Osteocyte (in vitro differentiated cells): ENCODE measurements at places on chromosomes 5 and 9.

DNA sequence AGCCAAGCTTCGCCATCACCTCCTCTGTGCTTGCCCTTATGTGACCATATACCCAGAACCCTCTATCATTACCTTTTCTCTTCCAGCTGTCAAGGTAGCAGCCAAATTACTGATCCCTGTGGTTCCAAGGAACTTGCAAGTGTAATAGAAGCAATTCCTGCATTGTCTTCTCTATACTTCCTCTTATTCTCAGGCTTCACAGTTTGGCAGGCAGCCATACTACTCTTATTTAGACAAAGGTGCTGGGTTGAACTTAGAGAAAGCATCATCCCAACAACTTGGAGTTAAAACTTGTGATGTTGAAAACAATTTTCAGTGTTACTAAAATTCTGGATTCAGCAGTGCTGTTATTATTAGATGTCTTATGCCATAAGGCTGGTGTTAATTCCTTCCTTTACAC is 93.2 kb downstream of the NLN start:
- DNase-seq = no peak

- no peak for DNase-seq
Measured at GRCh38 chr5:24539613-24540012, 105.2 kb downstream of the CDH10 start.

- no peak for DNase-seq
Measured at GRCh38 chr5:97098922-97099321, 43.5 kb downstream of the LIX1 start.

DNA sequence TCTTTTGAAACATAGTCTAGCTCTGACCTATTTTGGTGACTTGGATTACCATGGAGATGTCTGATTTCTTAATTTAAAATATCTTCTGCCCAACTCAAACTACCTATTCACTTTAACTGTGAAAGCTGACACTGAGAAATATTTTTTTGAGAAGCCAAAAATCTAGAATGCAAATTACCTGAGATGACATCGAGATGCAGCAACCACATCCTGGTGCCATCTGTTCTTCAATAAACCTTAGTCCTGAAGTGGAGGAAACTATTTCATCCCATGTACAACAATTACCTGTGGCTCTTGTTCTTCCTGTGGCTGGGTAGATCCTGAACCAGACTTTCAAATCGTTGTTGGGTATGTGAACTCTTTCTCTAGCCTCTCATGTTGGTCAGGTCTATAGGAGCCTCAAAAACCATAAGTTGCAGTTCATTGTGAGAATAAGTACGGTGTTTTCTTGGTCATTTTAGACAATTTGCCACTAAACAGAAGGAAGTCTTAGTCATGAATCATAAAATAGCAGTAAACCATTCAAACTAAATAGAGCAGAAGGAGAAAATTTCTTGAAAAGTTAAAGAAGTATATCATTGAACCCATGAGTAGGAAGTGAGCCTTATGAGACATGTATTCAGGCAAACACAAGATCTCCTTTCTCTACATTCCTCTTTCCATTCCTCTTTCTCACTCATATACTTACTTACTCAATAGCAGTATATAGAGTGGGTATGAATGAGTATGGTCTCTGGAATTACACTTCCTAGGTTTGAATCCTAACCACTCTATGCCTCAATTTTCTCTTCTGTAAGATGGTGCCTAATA is 176.0 kb downstream of the HMHB1 start:
- no peak for DNase-seq

- DNase-seq = no peak
Measured at GRCh38 chr9:37104183-37104889, 16.0 kb upstream of the ZCCHC7 start.

DNA sequence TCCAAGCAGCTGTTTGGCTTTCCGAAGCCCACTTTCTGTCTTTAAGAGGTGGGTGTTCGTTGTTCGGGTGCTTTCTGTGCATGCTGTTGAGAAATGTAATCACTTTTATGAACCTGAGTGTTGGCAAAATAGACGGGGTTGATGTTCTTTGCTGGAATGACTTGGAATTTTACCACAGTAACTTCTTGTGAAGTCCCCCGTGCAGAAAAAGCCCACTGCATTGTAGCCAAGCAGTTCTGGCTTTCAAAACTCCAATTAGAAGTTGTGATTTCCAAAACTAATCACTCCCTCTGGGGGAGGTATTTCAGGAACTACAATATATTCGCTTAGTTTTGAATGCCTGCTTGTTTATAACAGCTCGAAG is 111.1 kb downstream of the PAM start:
- DNase-seq = no peak

- no peak for DNase-seq
Measured at GRCh38 chr5:96004087-96004486, 42.4 kb upstream of the ELL2 start.

DNA sequence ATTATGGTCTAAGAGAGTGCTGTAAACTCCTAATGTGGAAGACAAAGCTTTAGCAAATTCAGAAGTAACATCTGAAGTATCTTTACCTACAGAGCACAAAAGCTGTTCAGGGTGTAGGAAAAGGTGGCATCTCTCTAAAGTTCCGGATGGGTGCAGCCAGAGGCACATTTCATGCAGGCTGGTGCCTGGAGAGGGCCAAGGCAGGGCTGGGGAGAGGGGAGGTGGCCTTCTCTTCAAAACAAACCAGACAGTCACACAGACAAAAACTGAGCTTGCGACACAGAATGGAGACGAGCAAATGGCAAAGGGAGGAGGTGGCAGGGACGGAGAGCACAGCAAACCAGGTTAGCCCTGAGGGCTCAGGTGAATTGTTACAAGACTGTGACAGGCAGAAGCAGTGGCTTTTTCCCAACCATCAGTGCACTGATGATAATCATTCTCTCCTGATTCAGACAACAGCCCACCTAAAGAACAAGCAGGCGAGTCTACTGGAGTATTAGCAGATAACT is 121.5 kb upstream of the PCA3 start:
- no peak for DNase-seq

GRCh38 chr5:82100303-82101077 is 128.7 kb downstream of the ATG10 start:
- DNase-seq = no peak

DNA sequence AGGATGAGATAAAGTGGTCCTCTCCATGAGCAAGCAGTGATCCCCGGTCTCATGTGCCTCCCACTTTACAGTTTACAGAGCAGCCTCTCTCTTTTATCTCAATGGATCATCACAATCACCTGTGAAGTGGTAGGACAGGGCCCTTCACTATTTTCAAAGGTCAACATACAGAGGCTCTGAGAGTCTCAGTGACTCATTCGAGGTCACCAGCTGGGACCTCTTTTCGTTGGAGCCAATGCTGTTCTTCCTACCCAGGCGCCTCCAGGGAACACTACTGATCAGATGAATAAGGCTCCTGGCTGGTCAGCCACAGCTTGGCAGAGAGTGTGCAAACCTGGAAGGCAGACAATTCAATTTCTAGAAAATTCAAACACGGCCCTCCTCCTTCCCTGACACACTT is 16.6 kb downstream of the GGTA1 start:
- DNase-seq = no peak

- DNase-seq = no peak
Measured at GRCh38 chr9:91927922-91928510, 22.0 kb downstream of the ROR2 start.

DNA sequence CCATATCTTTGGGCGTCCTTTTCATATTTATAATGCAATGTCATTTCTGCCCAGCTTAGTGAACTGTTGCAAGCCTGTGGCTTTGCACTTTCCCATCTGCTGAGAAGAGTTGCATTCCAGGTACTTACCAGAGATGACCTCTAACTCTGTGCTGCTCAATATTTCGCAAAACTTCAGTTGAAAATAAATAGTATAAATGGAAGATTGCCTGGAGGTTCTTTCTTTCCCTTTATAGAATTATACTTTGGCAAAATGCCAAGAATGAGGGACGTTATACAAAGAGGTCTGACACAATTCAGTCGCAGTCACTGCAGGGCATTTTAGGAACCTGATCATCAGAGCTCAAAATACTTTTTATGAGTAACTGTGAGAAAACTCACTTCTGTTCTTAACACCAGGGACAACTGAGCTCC is 18.9 kb upstream of the VLDLR start:
- no peak for DNase-seq

DNA sequence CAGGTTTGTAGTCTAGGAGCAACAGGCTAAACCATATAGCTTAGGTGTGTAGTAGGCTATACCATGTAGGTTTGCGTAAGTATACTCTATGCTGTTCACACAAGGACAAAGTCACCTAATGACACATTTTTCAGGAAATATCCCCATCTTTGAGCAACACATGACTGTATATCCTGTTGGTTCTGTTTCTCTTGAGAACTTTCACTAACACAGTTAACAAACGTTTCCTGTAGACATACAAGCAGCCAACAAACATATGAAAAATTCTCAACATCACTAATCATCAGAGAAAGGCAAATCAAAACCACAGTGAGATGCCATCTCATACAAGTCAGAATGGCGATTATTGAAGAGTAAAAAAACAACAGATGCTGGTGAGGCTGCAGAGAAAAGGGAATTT is 68.2 kb downstream of the NR2F1-AS1 start:
- no peak for DNase-seq

- no peak for DNase-seq
Measured at GRCh38 chr5:58622936-58623871, 40.3 kb downstream of the RAB3C start.

- no peak for DNase-seq
Measured at GRCh38 chr9:25284365-25284764, 393.9 kb downstream of the TUSC1 start.

GRCh38 chr5:36573438-36573837 is 33.0 kb upstream of the SLC1A3 start:
- no peak for DNase-seq

DNA sequence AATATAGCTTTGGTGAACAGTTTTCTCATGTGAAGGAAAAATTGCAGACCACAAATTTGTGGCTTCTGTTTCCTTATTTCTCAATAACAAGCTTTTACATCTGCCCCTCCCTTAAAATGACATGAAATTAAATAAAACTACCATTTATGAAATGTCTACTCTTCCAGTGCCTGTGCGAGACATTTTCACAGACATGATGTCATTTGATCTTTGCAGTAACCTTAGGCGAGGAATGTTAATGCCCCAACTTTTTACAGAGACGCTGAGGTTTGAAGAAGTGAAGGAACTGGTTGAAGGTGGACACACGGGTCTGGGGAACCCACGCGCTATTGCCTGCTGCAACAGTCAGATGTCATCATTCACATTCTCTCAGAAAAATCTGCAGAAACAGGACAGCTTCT is 61.5 kb downstream of the OSTF1 start:
- DNase-seq = no peak

GRCh38 chr9:109033941-109034700 is 20.8 kb upstream of the CTNNAL1 start:
- DNase-seq = no peak

GRCh38 chr5:172676914-172677475 is 35.9 kb downstream of the NEURL1B start:
- no peak for DNase-seq

GRCh38 chr9:128193469-128194096 is 2.2 kb upstream of the CIZ1 start:
- no peak for DNase-seq

GRCh38 chr5:31845361-31845760 is 206.4 kb downstream of the PDZD2 start:
- DNase-seq = no peak

DNA sequence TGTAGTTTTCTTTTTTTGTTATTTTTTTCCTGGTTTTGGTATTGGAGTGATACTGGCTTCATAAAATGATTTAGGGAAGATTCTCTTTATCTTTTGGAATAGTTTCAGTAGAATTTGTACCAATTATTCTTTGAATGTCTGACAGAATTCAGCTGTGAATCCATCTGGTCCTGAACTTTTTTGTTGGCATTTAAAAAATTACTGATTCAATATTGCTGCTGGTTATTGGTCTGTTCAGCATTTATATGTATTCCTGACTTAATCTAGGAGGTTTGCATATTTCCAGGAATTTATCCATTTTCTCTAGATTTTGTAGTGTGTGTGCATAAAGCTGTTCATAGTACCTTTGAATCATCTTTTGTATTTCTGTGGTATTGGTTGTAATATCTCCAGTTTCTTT is 100.2 kb downstream of the NXNL2 start:
- no peak for DNase-seq

- no peak for DNase-seq
Measured at GRCh38 chr5:2639425-2639824, 112.1 kb downstream of the IRX2 start.

GRCh38 chr5:170552621-170553115 is 48.8 kb downstream of the KCNIP1 start:
- no peak for DNase-seq

- no peak for DNase-seq
Measured at GRCh38 chr5:84259283-84260045, 125.2 kb downstream of the EDIL3 start.

DNA sequence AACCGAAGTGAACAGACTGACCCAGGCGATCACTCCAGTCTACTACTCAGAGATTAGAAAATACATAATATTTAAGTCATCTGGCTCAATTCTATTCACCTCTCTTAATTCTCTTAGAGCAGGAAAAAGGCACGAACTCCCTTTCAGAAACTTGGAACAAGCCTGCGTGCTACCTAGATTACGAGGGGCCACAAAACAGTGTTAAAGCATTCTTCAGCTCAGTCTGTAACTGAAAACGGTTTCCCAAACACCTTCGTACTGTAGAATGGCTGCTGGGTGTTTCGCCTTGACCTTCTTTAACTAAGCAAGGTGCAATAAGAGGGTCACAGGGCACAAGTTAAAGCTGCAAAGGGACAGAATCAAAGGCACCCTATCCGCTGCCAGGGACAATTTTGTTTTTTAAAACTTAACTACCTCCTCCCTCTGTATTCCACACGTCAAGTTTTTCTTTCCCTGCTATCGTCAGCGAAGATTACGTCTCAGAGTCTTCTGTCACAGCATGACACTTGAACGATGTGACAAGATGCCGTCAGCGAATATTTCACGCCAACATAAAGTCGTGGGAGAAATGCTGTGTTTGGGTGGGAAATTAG is 687 bp downstream of the LYSMD3 start:
- no peak for DNase-seq

DNA sequence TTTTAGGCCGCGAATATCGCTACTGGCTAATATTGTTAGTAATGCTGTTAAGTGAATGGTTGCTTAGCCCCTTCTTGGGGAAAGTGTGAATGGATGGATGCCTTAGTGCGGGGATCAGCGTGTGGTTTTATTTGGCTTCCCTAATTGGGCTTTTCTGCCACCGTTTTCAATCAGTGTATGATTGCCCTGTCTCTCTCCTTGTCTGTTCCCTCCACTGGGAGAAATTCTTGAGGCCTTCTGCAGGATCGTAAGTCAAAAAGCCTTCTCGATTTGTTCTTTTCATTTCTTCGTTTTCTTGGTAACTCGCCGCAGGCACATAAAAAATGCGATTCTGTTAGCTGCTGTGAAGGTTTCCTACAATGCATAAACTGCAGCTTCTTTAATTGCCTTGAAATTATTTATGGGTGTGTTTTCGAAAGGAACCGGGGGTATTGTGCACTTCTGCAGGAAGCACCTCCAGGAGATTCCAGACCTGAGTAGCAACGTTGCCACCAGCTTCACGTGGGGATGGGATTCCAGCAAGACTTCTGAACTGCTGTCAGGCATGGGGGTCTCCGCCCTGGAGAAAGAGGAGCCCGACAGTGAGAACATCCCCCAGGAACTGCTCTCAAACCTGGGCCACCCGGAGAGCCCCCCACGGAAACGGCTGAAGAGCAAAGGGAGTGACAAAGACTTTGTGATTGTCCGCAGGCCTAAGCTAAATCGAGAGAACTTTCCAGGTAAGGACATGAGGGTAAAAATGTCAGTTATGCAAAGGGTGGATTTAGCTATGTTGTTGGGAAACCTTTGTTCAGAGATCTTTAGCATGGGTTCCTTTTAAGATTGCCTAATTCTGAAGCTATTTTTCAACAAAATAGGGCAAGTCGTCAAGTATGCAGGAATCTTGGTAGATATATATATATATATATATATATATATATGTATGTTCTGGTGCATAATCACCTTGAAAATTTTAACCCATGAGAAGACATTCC is 700 bp downstream of the SKP2 start:
- DNase-seq = no peak
